ENCODE measurements at places on chromosomes 2 and 18.
A peak's percentile ranks its signal among the peaks of the same experiment; 100 is the strongest.

- no peak for DNase-seq
These were observed 110.0 kb upstream of the GCFC2 start for GRCh38 chr2:75820693-75821092.

- DNase-seq: peak; percentile 44
These were observed 20.8 kb downstream of the ATF2 start for GRCh38 chr2:175147186-175147585.

DNA sequence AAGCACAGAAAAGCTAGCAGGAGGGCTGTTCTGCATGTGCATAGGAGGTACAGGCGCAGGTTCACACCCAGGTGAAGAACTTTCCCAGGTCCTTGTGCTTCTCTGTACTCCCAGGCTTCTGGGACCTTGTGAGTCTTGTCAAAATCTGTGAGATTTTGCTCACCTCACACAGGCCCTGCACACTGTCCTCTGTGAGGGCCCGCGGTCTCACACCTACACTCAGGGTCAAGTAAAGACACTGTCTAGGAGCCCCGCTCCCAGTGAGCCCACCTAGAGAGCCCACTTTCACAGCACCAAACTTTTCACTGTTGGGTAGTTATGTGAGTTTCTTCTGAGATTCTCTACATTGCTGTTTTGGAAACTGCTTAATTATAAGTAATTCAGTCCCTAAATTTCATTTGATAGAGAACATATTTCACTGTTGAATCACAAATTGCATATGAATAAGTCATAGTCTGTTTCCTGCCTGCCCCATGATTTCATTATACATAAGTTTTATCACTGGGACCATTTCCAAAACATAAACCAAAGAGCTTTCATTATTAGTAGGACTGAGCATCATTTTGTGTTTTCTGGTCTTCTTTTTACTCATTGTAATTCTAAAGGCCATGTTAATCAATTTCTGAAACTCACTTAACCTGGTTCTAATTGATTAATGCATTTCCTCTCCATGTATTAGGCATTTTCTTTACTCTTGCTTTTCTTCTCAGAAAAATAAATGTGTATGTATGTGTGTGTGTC, 234.2 kb upstream of the SPOPL start:
- DNase-seq: peak; percentile 86

- DNase-seq: no peak
These were observed 330.0 kb upstream of the POU3F3 start for GRCh38 chr2:104523921-104524320.

GRCh38 chr2:64543008-64543697, 19.0 kb downstream of the AFTPH start:
- peak; percentile 5 for DNase-seq

GRCh38 chr18:44700652-44701051, 20.0 kb downstream of the SETBP1 start:
- DNase-seq: peak; percentile 49

DNA sequence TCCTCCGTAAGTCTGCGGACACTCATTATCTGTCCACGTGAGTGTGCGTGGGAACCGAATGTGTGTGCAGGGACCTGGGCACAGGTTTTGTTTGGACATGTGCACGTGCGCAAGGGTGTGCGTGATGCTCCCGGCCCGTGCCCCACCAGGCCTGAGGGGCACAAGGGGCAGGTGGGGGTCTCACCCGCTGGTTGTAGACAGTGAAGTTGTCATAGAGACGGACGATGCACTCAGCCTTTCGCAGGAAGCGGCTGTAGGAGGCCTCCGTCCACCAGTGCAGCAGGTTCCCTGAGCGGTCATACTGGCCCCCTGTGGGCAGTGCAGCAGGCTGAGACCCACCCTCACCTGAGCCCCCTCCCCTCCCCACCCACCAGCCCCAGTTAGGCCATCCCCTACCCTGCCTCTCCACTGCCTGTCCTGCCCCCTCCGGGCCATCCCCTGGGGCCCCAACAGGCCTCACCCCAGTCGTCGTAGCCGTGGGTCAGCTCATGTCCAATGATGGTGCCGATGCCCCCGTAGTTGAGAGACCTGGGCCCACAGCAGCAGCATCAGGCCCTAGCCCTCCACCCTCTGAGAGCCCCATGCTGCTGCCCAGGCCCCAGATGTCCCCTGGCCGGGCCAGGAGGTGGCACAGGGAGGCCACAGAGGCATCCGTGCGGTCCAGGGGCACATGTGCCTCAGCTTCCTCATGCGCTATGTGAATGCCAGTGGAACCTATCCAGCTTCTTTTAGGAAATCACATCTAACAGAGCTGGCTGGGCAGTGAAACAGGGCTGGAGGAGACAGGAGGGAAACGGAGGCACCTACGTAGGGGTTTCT, 6.1 kb downstream of the ECEL1 start:
- no peak for DNase-seq

DNA sequence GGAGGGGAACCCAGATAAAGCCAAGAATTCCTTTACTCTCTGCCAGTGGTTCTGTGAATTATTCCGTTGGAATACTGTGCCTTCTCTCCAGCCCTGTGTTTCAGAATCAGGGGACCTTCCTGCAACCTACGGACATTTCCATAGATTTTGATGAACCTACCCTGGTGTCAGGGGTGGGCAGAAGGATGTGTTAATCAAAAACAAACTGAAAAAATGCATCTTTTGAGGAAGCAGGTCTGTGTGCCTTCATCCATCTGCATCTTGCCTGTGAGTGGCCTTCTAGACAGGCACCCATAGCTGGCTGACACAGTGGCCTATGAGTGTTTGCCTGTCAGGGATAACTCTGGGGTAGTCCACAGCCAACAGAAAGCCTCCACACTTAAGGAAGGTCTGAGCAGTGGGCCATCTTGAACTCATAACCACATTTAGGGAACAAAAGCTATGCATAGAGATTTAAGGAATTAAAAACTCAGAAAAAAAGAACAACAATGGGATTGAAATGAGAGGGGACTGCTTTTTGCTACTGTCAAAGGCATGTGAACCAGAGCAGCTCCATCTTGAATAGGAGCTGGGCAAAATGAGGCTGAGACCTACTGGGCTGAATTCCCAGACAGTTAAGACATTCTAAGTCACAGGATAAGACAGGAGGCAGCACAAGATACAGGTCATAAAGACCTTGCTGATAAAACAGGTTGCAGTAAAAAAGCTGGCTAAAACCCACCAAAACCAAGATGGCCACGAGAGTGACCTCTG, 45.9 kb upstream of the ITGA6 start:
- no peak for DNase-seq

DNA sequence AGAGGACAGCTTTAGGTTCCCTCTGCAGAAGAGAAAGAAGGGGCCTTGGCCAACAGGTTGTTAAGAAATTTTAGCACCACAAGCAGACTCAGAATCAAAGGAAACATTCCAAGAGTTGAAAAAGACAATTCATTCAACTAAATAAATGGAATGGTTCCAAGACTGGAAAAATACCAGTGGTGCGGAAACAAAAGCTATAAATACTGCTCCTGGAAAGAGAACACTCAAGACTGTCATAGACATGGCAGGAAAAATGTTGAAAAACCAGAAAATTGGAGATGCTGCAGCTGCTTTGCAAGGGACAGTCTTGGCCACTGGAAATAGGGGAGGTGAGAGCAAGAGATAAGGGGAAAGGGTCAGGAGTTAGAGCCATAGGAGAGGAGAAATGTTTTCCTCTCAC, 312.7 kb upstream of the CYRIA start:
- DNase-seq: peak; percentile 8

DNA sequence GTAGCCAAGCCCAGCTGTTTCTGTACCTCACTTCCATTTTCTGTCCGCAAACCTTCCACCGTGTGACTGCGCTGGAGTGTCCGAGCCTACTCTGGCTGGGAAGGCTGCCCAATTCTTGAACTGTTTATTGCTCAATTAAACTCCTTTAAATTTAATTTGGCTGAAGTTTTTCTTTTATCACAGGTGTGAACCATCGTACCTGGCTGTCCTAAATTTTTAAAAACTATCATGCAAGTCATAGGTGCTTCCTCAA, 6.2 kb upstream of the RNU2-63P start:
- DNase-seq: no peak

- DNase-seq: no peak
These were observed 20.2 kb upstream of the DARS1 start for GRCh38 chr2:136005462-136006196.

- peak; percentile 93 for DNase-seq
These were observed 17.8 kb upstream of the TMEM131 start for GRCh38 chr2:98013407-98014042.
